SHP77 treated with DMSO at 0.1 percent for 48 hours (cell line): ENCODE measurements at places on chromosomes 5 and 9.

- no peak for DNase-seq
These were observed 1.4 kb upstream of the GM2A start for GRCh38 chr5:151251621-151252020.

DNA sequence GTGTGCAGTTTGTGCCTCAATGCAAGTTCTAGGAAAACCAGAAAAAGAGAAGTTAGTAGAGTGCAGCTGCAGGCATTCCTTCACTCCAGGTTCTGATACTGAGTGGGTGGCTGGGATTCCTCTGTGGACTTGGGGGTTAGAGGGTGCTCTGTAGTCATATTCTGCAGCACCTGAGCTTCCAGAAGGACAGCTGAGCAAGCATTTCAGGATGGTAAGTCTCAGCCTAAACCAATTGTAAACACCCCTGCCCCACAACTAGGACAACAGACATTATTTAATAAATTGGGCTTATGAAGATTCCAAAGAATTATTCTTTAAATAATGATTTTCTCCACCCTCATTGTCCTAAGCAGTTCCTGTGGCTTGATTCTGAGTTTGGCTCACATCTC lies 9.1 kb downstream of the FAXDC2 start:
- no peak for DNase-seq

- DNase-seq = no peak
These were observed 211.9 kb upstream of the PAPPA start for GRCh38 chr9:115941561-115942315.

DNA sequence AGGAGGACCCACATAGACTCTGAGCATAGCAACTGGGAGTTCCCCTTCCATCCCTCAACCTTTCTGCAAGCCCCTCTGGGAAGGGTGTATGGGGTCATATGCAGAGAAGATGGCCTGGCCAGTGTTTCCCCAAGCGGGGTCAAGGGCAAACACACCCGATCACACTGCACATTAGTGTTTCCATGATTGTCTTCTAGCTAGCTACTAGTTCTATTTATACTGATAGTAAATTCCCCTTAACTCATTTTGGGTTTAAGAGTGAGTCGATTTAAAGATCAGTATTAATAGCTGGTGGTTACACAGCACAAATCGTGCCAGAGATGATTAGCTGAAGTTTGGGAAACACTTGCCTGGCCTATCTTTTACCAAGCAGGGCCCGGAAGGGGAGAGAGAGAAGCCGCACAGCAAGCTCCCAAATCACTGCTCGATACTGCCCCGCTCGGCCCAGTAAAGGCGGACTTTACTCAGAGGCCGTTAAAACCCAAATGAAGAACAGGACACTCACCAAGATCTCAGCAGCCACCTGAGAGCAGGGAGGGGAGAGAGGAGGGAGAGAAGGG lies 29.4 kb upstream of the TNIP1 start:
- DNase-seq = no peak

DNA sequence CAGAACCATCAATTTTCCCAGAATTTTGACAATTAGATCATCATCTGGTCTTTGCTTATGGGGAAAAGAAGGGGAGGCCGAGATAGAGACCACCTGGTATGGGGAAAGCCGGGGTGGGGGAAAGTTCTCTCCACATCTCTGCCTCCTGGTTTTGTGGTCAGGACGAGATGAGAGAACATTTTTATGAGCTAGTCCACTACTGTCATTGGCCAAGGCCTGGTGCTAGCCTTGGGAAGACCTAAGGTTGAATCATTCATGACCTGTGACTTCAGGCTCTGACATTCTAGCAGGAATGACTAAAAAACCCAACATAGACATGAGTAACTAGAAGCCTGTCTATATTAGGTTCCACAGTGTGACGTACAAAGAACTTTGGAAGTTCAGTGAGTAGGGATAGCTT lies 135.2 kb downstream of the PTTG1 start:
- no peak for DNase-seq

DNA sequence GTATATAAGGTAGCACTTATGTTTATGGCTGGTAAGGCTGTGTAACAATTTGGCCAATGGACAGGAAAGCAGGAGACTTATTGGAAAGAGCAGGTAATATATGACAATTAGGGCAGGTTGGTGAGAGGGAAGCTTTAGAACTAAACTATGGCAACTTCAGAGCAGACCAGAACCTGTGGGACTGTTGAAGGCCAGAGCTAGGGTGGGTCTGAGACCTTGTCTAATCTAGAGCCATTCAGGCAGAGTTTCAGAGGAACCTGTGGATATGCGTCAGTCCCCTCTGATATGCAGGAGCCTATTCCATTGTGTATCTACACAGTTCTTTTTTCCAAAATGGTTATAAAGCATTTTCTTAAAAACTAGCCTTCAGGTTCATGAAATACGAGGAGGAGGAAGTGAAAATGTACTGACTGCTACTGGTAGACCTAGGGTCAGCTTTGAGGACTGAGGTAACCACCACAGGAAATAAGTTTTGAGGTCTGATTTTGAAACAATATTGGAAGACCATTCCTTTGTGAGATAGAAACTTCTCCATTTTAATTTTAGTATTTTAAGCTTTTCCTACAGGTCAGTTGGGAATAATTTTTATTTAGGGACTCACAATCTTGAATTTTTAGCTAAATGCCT lies 37.6 kb downstream of the ELL2 start:
- DNase-seq = no peak

- DNase-seq = no peak
These were observed 1366.8 kb downstream of the EFNA5 start for GRCh38 chr5:106303911-106304310.

GRCh38 chr9:33135470-33135958 lies 31.6 kb downstream of the B4GALT1 start:
- no peak for DNase-seq

- peak; percentile 59 for DNase-seq
These were observed 17.4 kb downstream of the CDH9 start for GRCh38 chr5:27020973-27021372.

GRCh38 chr9:37705787-37706186 lies 47.8 kb upstream of the TRMT10B start:
- no peak for DNase-seq

DNA sequence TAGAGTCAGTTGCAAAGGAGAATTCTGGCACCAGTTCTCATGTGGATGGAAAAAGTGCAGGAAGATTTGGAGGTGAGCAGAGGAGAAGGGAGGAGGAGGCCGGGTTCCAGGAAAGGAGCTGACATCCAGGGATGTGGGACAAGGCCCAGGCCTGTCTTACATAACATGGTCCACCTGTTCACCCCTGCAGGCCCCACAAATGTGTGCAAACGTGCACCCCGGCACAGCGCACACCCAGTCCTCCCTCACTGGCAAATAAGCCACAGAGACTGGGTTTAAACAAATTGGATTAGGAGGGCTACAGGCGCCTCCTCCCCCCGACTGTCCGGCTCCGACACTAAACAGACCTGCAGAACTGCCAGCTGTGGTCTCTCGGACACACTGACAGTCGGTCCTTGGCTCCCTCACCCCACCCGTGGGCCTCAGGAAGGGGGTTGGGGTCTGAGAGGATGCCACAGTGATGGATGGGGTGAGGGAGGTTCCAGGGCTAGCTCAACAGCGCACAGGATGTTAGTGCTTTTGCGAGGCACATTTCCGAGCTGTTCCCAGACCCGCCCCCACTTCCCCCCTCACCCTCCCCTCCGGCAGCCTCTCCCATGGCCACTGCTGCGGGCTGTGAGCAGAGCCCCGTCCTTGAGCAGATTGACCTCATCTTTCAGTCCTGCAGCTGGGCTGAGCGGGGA lies 43.4 kb upstream of the IL17B start:
- DNase-seq = peak; percentile 21

GRCh38 chr9:115341426-115341825 lies 223.5 kb upstream of the TNC start:
- DNase-seq = no peak

- no peak for DNase-seq
These were observed 95.4 kb upstream of the LIFR start for GRCh38 chr5:38651806-38652205.

GRCh38 chr5:128572051-128572929 lies 34.2 kb upstream of the FBN2 start:
- DNase-seq = no peak

- no peak for DNase-seq
These were observed 293.1 kb upstream of the CCNH start for GRCh38 chr5:87705876-87706275.

DNA sequence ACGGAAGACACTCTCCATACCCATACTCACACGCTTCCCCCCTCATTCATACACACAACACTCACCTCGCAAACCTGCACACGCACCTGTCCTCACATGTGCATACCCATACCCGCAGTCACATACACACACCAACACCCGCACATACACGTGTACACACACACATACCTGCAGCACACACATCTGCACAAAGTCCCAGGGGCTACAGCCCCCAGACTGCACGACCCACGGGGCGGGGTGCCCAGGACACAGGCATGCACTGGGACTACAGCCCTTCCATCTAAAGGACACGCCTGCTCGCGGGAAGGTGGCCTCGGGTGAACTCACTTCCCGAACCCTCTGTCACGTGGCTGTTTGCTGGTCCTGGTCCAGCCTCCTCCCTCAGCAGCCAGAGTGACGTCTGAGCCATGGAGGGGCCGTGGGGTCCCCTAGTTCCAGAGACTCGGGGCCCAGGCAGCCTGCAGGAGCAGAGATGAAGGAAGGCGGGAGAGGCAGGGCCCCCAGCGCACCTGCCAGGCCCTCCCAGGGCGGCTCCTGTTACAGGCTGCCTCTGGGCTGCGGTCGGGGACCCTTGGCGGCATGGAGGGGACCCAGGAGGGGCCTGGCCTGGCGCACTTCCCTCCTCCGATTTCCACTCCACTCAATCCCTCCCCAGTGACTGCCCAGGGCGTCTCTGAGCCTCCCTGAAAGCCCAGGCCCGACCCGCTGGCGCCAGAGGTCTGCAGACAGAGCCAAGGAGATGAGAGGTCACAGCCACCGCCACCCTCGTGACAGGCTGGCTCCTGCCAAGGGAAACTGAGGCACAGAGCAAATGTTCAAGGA lies 8.1 kb downstream of the SLC12A7 start:
- DNase-seq = no peak

- no peak for DNase-seq
These were observed 439.8 kb downstream of the ZSWIM6 start for GRCh38 chr5:61771808-61772207.

DNA sequence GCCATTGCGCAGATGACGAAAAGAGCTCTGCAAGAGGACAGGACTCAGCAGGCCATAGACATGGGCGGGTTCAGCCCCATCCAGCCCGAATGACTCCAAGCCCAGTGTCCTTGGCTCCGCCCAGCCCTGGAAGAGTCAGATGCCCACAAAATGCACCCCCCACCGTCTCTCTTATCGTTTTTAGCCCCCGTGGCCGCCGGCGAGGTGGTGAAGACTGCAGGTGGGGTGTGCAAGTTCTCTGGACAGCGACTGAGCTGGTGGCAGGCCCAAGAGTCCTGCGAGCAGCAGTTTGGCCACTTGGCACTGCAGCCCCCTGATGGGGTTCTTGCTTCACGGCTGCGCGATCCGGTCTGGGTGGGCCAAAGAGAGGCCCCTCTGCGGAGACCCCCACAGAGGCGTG lies 2.1 kb downstream of the ADGRD2 start:
- DNase-seq = no peak

GRCh38 chr5:87413343-87413645 lies 564 bp upstream of the CCNH start:
- DNase-seq = no peak
